Activated T-cell treated with anti-CD3 and anti-CD28 coated beads, Interleukin-2, amount 50 U/mL, for 72 hours (primary cell): ENCODE measurements at places on chromosomes 7 and 10.

DNA sequence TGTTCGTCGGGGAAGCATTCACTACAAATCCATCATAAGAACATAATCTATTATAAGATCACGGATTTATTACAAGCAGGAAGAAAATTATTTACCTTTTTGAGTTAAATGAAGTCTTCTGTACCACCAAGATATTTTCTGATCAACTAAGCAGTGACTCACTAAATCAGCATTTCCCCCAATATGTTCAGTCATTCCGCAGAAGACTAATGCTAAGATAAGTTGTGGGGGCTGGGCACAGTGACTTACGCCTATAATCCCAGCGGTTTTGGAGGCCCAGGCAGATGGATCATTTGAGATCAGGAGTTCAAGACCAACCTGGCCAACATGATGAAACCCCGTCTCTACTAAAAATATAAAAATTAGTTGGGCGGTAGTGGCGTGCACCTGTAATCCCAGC lies 144.2 kb upstream of the EGR2 start:
- DNase-seq, result no peak

DNA sequence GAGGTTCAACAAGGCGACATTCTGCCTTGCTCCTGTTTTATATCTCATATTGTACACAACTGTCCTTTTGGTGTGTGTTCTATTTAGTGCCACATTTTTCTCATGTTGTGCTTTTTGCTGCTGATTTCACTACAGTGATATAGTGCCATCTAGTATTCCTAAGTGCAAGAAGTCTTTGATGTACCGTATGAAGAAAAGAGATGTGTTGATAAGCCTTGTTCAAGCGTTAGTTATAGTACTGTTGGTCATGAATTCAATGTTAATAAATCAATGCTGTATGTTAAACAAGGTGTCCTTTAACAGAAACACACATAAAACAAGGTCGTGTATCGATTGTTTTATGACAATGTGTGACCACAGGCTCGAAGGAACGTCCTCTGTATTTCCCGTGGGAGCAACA lies 939.4 kb downstream of the GATA3 start:
- DNase-seq, result no peak

DNA sequence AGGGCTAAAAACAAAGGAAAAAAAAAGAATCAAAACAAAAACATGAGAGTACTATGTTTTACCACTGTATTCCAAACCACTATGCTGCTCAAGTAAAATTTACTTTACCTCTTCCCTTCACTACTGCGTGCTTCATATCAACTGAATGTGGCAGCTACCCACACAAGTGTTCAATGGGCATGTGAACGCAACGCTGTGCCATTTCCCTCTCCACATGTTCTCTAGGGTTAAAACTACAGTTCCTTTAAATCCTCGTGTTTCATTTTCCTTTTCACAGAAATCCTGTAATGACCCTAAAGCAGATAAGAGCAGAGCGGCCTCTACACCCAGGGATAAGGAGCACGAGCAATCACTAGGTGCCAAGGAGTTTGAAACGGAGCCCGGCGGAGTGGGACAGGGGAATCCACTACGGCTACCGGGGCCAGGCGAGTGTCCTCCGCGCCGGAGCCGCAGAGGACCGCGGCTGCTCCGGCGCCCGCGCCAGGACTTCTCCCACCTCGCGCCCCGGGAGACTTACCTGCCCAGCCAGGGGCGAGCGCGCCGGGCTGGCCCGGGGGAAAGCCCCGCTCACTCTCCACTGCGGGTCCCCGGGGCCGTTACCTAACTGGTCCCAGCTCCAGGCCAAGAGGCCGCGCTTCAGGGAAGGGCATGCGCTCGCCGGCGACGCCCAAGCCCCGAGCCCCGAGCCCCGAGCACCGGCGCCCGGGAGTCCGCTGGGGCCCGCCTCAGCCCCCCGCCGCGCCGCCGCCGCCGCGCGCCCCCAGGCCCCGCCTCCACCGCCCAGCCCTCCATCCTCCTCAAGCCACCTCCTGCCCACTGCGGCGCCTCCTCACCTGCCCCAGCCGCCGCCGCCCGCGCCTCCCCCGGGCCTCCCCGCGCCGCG lies 711 bp downstream of the NAMPT start:
- peak; percentile 71 for DNase-seq

DNA sequence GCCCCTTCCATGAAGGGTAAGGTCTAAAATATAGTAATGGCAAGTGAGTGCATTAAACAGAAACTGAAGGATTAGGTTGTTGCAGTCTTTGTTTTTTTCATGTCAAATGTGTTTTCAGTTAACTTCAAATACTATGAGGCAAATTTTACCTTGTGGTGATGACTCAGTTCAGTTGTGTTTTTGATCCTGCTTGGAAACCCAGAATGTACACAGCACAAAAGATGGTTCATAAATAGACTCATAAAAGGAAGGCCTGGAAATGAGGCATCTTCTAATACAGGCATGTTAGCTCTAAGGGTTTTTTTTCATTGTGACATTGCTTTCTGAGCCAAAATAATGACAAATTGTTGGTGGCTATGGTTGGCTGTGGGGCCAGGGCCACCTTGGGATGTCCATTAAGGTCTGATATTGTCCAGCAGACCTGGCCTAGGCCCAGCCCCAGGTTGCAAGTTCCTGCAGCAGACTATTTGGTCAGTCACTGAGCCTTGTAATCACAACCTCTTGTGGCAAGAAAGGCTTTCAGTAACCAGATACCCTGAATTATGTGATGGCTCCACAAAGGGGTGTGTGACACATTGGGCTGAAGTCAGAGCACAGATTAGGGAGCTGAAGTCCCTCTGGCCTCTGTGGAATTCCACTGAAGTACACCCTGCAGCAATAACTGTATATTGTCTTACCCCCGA lies 69.0 kb upstream of the SAMD8 start:
- no peak for DNase-seq

- DNase-seq, result peak; percentile 5
These were observed 1.4 kb downstream of the TNKS2 start for GRCh38 chr10:91799612-91799975.

DNA sequence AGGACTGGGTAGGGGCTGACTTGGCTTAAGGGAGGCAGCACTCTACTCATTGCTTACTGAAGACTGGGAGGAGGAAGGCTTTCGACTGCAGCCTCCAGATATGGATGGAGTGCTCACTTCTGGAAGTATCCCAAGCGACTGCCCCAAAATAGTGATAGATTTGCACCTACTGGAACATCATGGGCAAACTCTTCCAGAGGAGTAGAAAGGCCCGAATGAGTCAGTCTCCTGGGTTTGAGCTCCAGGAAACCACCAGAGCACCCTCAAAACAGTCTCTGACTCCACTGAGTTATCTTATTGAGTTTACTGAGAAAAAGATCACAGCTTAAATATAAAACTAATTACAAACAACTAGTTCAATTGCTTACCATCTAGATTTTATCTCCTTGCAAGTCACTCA lies 37.2 kb upstream of the PDLIM1 start:
- no peak for DNase-seq

GRCh38 chr7:17580141-17580540 lies 281.7 kb downstream of the AHR start:
- DNase-seq, result no peak

- DNase-seq, result peak; percentile 8
These were observed 29.5 kb upstream of the CCNY start for GRCh38 chr10:35306852-35307251.

- no peak for DNase-seq
These were observed 280.8 kb downstream of the ARHGAP12 start for GRCh38 chr10:31647861-31648260.

GRCh38 chr7:137877027-137877675 lies 30.4 kb upstream of the DGKI start:
- DNase-seq, result no peak

DNA sequence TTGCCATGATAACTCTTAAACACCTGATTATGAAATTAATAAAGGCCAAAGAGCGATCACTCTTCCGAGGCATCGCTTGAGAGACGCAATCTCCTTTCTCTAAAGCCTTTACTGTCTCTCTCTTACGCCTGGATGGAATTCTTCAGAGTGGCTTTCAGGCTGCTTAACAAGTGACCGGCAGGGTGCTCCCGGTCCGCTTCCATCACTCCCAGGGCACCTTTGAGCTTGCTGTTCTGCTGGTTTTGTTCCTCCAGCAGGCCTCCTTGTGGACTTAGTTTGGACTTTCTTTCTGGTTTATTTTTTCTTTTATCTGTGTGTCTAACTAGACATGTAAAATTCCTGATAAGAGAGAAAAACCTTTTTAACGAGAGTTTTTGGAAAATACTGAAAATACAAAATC lies 60.9 kb downstream of the MRPL32 start:
- DNase-seq, result no peak

DNA sequence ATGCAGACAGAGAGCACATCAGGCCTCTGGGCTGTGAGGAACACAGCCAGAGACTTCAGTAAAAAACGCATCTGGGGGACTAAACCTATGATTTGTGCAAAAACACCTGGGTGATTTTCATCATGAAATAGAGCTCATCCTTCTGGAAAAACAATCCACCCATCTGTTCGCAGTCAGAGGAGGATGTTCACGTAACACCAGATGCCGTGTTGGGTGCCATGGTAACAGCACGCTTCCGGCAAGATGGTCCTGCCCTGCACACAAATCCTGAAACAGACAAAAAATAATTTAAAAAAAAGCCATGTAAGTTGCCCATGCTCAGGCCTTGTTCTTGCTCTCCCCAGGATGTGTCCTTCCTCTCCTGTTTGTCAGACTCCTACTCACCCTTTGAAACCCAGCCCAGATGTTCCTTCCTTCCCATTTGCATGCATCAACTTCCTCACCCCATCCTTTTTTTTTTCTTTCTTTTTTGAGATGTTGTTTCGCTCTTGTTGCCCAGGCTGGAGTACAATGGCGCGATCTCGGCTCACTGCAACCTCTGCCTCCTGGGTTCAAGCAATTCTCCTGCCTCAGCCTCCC lies 28.3 kb upstream of the GNA12 start:
- no peak for DNase-seq

DNA sequence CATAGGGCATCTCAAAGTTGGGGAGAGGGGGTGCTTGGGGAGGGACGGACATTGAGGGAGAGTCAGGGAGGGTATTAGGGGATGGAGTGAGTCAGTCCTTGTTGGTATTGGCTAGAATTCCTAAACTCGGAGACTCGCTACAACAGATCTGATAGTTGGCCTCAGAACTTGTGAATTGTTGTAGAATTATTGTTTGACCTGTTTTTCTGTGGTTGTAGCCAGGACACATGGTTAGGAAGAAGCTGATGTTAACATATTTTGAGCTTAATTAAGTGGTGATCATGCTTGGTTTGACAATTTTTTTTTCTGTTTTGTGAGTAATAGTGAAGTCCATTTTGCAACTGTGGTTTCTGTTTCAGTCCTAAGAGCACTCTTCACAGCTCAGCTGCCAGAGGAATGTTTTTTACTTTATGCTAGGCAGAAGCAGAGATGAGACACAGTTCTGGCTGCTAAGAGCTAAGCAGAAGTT lies 1190.3 kb upstream of the C7orf33 start:
- DNase-seq, result no peak

- DNase-seq, result no peak
These were observed 527.4 kb upstream of the VSTM2A start for GRCh38 chr7:54014765-54015164.

DNA sequence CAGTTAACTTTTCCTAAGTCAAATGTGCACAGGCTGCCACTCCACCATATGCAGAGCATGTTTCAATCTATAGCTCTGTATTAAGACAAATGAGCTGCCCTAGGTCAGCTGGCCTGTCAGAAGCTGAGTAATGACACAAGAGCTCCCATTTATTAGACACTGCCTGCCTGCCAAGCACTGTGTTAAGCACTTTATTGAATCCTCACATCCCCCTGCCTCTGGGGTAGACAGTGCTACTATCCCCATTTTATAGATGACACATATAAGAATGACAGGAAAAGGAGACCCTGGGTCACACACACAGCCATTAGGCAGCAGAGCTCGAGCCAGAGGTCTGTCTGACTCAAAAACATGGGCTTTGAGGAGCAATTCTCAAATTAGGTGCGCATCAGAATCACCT lies 179.8 kb upstream of the PDE1C start:
- DNase-seq, result no peak

DNA sequence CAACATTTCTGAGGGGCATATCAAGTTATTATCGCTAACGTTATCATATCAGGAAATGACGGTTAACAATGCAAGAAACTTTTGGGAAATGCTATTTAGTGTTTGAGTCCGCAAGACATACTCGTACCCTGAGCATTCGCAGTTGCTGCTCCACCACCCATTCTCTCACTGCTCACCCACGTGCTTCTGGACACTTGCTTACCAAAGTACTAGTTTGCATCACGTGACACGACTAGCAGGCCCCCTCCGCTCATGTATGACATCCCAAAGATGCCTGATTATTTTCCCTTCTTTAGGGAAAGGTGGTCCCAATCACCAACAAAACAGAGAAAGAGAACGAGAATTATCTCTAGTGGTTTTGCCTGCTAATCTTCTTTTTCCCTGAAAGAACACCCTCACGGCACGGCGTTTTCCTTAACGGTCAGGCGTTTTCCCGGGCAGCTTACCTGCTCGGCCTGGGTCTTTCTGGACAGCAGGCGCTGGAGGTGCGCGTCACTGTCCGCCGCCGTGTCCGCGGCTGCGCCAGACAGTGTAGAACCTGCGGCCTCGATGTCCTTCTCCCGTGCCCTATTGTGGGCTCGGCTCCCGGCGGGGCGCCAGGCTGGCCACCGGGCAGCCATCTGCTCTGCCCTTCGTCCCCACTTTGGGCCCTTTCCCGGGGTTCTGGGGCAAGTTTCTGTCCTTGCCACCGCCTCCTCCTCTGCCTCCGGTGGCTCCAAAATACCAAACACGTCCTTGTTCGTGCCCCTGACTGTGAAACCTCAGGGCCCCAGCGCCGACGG lies at the start of gene SUPV3L1:
Gene SUPV3L1, plus strand, starts transcription at position 492 of the 782 bp plus-strand sequence. Its CDS starts 58 bp downstream, at position 550.
- DNase-seq, result peak; percentile 94

GRCh38 chr10:44935201-44935965 lies 24.2 kb upstream of the RASSF4 start:
- DNase-seq, result no peak

DNA sequence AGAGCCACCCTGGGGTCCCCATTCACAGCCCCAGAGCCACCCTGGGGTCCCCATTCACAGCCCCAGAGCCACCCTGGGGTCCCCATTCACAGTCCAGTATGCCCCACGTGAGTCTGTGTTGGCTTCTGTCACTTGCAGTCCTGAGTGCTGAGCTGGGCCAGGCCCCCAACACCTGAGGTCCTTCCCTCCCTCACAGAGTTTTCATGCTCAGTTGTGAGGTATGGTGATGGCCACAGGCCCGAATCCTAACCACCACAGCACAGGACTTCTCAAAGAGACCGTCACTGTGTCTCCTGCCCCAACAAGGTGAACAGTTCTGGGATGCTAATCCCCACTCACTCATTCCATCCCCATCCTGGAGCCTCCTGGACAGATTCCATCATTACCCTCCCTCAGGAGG lies 239.2 kb downstream of the PTPRN2 start:
- DNase-seq, result no peak

GRCh38 chr7:72223351-72223750 lies 188.8 kb downstream of the CALN1 start:
- DNase-seq, result no peak

GRCh38 chr10:129820451-129820850 lies 143.6 kb downstream of the EBF3 start:
- DNase-seq, result no peak
